Thoracic aorta (tissue), 2 donors: ENCODE measurements at places on chromosomes 16 and 17. TPM values are rescaled to one million over a fixed set of nuclear protein-coding genes. Genes with fewer than 3 reads are reported as not detected.

KRT24 gene
- not detected for total RNA-seq

DNA sequence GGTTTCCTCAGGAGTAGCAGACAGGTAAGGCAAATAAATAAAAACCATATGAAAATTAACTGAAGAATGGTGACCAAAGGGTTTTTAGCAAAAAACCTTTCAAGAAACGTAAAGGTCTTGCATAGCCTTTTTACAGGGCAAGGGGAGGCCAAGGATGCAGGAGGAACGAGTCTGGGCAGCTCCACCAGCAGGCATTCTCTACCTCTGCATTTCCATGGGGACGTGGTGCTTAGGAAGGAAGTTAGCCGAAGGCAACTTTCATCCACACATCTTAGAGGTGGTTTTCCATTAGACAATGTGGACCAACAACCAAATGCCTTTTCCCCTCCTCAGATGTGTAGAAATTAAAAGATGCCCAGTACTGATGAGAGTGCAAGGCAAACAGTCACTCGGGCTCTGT lies 20.7 kb downstream of the TOM1L2 start:
- no peak for DNase-seq

DNA sequence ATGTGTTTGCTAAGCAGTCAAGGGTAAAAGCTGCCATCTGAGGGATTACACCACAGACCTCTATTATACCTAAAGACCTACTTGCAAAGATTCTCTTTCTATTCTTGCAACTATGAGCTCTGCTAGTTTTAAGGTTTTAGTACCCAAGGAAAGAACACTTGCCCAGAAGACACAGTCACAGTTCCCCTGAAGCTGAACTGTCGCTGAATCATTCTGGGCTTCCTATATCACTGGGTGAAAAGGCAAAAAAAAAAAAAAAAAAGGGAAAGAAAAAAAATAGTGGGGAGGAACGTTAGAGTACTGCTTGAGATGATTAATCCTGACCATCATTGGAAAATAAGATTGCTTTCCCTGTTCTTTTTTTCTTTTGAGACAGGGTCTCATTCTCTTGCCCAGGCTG lies 37.9 kb downstream of the LYRM1 start:
- no peak for DNase-seq

GRCh38 chr17:45951941-45952340 lies 47.1 kb upstream of the STH start:
- DNase-seq = no peak

EFCAB5 gene
- total RNA-seq = 1.9 TPM

SMURF2 gene
- total RNA-seq = 39.8 TPM

LGALS9B gene
- 1.7 TPM for total RNA-seq

DNA sequence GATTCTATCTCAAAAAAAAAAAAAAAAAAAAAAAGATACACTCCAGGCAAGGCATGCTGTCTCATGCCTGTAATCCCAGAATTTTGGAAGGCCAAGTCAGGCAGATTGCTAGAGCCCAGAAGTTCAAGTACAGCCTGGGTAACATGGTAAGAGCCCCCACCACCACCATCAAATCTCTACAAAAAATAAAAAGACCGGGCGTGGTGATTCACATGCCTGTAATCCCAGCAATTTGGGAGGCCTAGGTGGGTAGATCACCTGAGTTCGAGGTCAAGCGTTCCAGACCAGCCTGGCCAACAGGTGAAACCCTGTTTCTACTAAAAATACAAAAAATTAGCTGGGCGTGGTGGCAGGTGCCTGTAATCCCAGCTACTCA lies 1.8 kb upstream of the ACLY start:
- no peak for DNase-seq
